ENCODE measurements at places on chromosomes 12 and 14. TPM values are rescaled to one million over a fixed set of nuclear protein-coding genes. Genes with fewer than 3 reads are reported as not detected.

DNA sequence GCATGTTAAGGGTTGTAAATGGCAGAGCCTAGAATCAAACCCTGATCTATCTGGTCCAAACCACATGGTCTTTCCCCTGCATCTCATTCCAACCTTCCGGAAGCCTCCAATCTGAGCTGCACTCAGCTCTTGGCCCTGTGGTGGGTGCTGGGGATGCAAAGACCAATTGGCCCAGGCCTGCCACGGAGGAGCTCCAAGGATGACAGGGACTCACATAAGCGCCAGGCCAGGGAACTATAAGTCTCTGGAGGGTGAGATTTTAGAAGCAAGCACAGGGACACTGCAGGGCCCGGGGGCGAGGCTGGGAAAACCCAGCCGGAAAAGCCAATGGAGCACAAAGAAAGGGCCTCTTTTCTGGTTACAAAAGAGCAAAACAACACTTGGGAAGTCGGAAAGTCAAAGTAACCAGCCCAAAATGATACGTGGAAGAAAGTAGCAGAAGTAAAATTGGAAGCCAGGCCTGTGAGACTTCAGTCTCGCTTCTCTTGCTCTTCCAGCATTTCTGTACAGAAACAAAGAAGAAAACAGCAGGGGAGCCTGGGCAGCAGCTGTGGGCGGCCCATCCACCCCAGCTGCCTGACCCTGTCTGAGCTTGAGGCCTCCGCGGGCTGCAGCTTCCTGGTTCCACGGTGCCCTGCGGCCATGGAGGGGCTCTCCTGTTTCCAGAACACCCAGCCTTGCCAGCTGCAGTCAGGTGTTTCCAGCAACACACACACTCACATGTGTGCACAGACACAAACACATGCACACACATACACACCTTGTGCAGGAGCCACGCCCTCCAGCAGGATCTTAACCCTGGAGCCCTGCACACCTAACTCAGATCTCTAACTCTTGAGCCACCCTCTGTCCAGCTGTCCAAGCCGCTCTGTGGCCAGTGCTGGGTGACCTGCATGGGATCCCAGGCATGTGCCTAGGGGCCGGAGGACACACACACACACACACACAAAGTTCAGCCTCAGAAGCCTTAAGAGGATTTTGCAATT, 178.2 kb downstream of the BCL11B start:
- H3K4me1 ChIP-seq = no peaks in the 10 kb centered on the region
- DNase-seq = no peak
- peaks cover 11% of the 10 kb centered on the region for H3K27me3 ChIP-seq
- no peak overlapping the region for H3K4me3 ChIP-seq

DNA sequence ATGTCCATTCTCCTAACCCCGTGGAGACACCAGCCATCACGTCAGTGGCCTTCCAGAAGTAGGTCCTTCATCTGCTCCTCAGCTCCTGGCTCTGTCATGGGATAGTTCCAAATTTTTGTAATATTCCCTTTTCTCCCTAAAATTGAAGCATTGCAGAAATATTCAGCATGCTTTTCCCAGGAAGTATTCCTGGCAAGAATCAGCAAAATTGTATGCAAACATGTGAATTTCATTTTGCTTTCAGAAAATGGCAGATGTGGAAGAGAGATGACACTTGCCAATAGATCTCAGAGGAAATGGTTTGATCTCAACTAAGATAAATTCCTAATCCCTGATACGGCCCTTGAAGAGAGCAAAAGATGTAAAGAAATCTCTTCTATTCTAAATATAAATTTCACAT, 298.9 kb downstream of the ITPR2 start:
- DNase-seq = no peak
- H3K27ac ChIP-seq = no peak overlapping the region
- H3K4me3 ChIP-seq = no peak overlapping the region
- no peaks in the 10 kb centered on the region for H3K27me3 ChIP-seq
- H3K4me1 ChIP-seq = peaks cover 1% of the 10 kb centered on the region

DNA sequence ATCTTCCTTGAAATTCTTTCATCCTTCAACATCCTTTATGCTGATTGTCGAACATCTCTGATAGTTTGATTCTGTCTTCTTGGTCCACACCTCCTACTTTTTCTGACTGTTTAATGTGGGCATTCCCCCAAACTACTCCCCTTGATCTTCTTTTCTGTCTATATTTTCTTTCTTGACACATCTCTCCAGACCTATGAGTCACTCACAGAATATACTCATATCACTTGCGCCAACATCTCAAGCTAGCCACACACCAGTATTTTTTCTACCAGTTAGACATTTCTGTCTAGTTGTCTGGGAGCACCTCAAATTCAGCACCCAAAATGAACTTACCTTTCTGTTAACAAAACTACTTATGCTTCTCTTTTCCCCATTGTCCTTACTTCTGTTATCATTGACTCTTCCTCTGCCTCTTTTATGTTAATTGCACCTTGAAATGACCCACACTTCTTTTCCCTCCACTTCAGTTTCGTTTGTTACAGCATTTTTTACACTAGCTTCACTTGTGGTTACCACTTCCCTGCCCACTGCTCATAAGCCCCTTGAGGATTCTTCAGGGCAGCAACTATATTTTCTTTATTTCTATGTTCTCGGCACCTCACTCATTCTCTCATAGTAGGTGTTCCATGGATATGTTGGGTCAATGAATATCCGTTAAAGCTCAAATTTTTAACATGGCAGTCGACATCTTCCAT, 33.5 kb downstream of the TSHR start:
- DNase-seq = no peak
- peaks cover 13% of the 10 kb centered on the region for H3K27me3 ChIP-seq
- H3K36me3 ChIP-seq = no peaks in the 10 kb centered on the region
- H3K4me1 ChIP-seq = peaks cover 15% of the 10 kb centered on the region
- H3K27ac ChIP-seq = no peak overlapping the region

DNA sequence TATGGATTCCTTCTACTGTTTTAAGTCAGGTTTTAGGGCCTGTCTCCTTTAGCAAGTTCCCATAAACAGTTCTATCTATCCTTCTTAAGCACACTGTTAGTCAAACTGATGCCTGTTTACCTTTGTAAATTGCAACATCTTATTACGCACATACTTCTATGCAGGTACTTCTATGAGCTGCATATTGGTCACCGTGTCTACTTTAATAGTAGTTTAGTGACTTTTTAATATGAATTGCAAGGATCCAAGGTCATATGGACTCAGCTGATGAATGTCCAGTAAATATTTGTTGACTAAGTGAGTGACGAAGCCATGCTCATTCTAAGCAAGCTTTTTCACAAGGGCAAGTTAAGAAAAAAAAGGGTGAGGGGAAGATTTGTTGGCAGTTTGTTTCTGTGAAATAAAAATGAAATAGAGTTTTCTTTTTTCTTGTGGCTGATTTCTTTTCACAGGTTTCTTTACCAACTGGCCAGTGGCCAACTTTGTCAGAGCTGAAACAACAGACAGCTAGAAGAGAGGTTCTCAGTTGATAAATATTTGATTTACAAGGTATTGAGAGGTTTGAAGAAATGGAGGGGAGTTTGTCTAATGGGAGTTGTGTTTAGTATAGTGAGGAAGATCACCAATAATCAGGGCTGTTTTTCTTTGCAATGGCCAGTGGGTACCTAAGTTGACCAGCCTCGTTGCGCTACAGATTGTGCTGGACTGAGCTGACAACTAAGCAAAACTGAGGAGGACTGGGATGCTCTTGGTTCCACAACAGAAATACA, 141.1 kb downstream of the SLC15A5 start:
- H3K27me3 ChIP-seq = no peaks in the 10 kb centered on the region
- H3K4me1 ChIP-seq = no peaks in the 10 kb centered on the region
- no peak overlapping the region for H3K27ac ChIP-seq
- no peak for DNase-seq

DNA sequence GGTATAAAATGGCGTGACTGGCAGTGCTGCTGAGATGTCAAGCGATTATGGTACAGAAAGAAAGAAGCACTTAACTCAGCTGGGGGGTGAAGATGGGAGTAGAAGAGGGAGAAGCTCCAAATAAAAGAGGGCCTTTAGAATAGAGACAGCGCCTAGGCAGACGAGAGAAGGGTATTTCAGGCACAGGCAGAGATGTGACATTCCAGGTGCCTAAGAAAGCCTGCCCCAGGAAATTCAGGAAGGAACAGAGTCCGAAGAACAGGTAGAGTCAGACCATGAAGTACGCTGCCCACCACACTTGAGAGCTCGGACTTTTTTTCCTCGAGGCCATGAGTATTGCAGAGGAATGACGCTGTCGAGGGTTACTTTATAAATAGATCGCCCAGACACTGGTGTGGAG, 170.9 kb upstream of the ATF7IP start:
- H3K27me3 ChIP-seq = peaks cover 3% of the 10 kb centered on the region
- no peak overlapping the region for H3K4me3 ChIP-seq
- no peaks in the 10 kb centered on the region for H3K4me1 ChIP-seq

DNA sequence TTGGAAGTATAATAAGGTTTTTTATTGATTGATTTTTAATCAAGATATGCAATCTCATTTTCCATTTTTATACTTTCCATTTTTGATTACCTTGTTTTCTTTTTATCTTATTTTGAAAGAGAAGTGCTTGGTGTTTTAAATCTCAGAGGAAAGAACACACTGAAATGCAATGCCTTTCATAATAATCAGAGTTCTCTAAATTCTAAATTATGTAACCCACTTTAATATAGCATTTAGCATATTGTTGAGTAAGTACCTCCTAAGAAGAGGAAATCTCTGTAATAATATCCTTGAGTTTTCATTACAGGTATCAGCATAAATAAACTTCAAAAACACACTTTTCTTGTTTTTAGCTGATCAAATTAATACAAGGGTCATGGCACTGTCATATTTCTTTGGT, 96.9 kb downstream of the GTF2A1 start:
- H3K4me3 ChIP-seq = no peak overlapping the region
- peaks cover 1% of the 10 kb centered on the region for H3K27me3 ChIP-seq
- no peak for DNase-seq
- peaks cover 5% of the 10 kb centered on the region for H3K4me1 ChIP-seq

DNA sequence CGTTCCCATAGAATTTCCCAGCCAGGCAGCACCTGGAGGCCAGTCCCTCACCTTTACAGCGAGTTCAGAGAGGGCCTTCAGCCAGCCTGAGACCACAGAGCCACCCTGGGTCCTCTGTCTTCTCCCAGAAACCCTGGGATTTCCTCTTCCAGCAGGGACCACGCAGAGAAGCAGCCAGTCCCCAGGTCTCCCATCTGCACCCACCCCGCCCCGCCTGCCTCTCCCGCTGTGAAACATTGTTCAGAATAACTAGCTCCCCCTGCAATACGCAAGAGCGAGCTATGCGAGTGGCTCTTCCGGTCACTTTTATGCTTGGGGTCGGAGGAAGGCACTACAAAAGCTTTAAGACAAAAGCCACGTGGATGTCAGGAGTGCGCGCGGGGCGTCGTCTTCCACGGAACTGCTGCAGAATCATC, 77.8 kb downstream of the SERPINA3 start:
- H3K27me3 ChIP-seq = peaks cover 7% of the 10 kb centered on the region
- no peaks in the 10 kb centered on the region for H3K36me3 ChIP-seq
- no peak overlapping the region for H3K4me3 ChIP-seq
- H3K27ac ChIP-seq = no peak overlapping the region
- DNase-seq = no peak

GRCh38 chr12:109811624-109811995, 21.6 kb downstream of the TRPV4 start:
- H3K27ac ChIP-seq = no peak overlapping the region
- H3K4me3 ChIP-seq = no peak overlapping the region
- DNase-seq = no peak
- H3K36me3 ChIP-seq = no peaks in the 10 kb centered on the region

The CCDC197 gene
- 0.11 TPM for total RNA-seq

DNA sequence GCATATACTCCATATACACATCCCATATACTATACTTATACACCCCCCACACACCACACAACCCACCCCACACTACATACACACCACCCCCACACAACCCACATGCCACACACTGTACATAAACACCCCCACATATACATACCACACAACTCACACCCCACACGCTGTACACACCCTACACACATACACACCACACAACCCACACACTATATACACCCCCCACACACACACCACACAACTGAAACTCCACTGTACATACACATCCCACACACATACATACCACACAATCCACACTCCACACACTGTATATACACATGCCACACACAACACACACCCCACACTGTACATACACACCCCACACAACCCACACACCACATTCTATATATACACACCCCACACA, 81.0 kb downstream of the NOC4L start:
- no peaks in the 10 kb centered on the region for H3K27me3 ChIP-seq
- DNase-seq = no peak
- no peaks in the 10 kb centered on the region for H3K36me3 ChIP-seq

The ARHGEF40 gene
- total RNA-seq = 0.16 TPM
